C1 segment of cervical spinal cord (tissue), 14 donors: ENCODE measurements at places on chromosomes 2 and 18.

- no peak for DNase-seq
These were observed 631.8 kb upstream of the ID2 start for GRCh38 chr2:8049851-8050571.

GRCh38 chr18:39485696-39486095 is 1920.1 kb upstream of the CELF4 start:
- DNase-seq: no peak

- DNase-seq: no peak
These were observed 52.4 kb downstream of the PMS1 start for GRCh38 chr2:189836644-189837043.

DNA sequence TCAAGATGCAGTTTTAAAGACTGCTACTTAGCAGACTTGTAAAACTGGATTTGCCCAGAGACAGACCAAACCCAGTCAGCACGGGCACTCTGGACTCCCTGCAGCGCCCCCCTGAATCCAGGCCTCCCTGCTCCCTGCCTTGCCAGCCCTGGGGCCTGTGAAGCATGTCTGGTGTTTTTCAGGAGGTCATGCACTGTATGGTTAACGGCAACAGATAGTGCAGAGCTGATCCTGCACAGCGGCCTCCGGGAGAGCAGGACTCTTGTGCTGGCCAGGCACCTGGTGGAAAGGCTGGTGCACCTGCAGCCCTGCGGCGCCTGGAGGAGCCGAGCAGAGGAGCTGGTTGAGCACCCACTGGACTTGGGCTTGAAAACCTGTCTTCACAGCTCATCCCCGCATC is 30.4 kb downstream of the HDAC4 start:
- DNase-seq: no peak

DNA sequence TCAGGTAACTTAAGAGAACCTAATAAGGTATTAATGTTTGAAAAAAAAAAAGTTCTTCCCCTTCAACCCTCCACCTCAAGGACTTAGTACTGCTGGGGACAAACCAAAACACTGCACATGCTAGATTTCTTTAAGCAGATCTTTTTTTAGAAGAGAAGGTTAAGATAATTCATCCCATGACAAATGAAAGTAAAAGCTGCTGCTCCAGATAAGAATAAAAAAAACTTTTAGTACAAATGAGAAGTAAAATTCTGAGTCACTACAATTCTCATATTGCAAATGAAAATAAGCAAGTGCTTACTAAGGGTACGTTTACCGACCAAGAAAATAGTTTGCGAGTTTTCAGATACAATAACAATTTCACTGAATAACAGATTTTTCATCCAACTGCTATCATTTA is 8.9 kb downstream of the STAM2 start:
- DNase-seq: no peak

- no peak for DNase-seq
These were observed 169.2 kb upstream of the LRRTM1 start for GRCh38 chr2:80473796-80474195.

DNA sequence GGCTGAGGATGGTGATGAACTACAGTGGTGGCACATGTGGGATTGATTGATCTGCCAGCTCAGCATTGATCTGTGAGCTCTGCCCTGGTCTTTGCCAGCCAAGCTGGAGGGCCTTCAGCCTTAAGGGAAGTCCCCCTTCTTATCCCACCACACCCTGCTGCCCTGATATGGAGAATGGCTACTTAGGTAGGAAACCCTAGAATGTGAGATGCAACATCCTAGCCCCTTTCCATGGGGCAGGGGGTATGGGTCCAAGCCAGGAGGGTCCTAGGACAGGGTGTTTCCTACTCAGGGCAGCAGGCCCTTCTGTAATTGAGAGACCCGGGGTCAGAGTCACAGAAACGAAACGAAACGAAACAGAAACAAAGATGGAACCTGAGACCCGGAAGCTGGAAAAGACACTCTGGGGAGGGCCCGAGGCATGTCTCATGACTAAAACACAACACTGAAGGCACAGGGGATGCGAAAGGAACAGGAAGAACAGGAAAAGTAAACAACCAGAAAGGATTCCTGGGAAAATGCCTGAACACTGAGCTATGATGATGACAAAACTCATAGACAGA is 16.9 kb upstream of the SULT1C2 start:
- DNase-seq: no peak

DNA sequence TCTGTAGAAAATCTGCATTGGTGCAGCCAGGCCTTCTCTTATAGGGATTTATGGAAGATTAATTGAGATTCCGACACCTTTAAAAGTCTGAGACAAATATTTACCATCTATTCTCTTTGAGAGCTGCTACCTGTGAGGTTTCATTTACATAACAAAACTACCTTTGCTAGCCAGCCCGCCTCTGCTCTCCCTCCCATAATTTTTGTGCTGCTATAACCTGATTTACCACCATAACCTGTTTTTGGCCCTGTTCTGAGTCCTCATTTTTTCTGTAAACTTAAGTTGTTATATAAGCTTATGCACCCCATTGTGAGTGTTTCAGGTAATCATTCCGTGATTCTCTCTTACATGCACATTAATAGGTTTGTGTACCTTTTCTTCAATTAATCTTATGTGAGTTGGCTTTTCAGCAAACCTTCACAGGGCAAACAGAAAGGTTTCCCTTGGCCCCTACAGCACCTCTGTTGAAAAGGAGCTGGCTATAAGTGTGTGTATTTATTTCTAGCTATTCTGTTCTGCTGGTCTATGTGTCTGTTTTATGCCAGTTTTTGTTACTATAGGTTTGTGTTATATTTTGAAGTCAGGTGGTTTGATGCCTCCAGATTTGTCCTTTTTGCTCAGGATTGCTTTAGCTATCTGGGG is 114.9 kb upstream of the XIRP2 start:
- DNase-seq: no peak

GRCh38 chr18:4412286-4412685 is 42.8 kb downstream of the DLGAP1 start:
- DNase-seq: no peak

GRCh38 chr18:32577561-32577960 is 106.9 kb upstream of the GAREM1 start:
- no peak for DNase-seq

- DNase-seq: no peak
These were observed 209.8 kb downstream of the PHLPP1 start for GRCh38 chr18:62925031-62925688.

GRCh38 chr2:2013476-2013875 is 269.2 kb upstream of the PXDN start:
- DNase-seq: no peak

DNA sequence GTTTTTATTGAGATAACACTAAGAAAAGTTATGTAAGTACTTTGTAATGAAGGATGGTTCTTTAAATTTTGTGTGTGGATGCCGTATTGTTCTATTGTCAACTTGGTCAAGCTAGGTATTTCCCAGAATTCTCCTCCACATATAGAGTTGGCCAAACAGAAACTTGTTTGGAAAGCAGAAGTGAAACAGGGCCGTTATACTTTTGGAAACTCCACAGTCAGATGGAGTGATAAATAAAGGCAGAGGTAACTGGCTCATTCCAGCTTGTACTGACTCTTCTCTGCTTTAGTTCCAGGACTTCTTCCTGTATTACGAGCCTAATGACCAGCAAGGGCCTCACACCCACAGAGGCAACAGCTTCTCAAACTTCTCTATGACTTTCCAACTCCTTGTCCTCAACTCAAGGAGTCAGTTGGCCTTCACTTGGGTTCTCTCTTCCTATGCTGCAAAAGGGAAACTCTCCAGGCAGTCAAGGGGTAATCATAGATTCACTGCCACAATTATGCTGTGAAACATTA is 16.4 kb upstream of the STARD7 start:
- no peak for DNase-seq

DNA sequence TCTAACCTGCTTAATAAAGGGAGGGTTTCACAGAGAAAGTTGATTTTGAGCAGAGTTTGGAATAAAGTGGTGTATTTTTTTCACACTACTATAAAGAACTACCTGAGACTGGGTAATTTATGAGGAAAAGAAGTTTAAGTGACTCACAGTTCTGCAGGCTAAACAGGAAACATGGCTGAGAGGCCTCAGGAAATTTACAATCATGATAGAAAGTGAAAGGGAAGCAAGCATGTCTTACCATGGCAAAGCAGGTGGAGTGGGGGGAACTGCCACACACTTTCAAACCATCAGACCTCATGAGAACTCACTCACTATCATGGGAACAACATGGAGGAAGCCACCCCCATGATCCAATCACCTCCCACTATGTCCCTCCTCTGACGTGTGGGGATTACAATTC is 546.7 kb downstream of the EPHA4 start:
- DNase-seq: no peak

DNA sequence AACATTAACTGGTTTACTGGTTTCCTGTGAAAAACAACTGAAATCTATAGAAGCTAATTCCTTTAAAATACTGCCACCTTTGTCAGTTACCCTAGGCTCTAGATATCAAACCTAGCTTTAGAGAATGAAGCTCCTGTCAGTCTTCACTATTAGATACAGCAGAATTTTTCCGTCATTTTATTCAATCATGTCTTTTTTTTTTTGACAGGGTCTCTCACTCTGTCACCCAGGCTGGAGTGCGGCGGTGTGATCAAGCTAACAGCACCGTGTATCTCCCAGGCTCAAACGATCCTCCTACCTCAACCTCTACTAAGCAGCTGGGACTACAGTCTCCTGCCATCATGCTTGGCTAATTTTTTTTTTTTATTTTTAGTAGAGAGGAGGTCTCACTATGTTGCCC is 415.2 kb upstream of the LRRTM4 start:
- DNase-seq: no peak

DNA sequence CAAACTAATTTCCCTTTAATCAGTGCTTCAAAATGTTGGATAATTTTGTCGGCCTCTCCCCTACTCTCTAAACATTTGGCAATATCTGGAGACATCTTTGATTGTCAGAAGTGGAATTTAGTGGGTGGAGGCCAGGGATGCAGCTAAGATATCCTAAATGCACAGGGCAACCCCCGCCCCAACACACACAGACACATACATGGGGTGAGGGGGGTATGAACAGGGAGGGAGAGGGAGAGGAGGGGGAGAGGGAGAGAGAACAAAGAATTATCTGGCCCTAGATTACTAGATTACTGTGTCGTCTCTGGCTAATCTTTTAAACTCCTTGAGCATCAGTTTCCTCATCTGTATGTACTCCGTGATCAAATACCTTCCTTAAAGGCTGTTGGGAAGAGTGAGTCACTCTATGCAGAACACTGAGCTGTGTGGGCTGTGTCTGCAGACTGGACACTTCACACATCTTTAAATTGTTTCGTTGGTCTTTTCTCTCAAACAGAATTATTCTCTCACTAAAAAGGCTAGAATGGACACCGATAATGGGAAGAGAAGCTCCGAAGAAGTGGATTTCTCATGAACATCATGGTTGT is 2.9 kb downstream of the RNF149 start:
- no peak for DNase-seq

- DNase-seq: no peak
These were observed 71.9 kb downstream of the DYNAP start for GRCh38 chr18:54662986-54663385.

DNA sequence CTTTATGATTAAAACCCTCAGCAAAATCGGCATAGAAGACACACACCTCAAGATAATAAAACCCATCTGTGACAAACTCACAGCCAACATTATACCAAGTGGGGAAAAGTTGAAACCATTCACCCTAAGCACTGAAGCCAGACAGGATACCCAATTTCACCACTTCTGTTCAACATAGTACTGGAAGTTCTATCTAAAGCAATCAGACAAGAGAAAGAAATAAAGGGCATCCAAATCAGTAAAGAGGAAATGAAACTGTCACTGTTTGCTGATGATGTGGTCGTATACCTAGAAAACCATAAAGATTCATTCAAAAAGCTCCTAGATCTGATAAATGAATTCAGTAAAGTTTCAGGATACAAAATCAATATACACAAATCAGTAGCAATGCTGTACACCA is 16.4 kb upstream of the RPRD1A start:
- no peak for DNase-seq

- DNase-seq: no peak
These were observed 37.5 kb upstream of the FIGN start for GRCh38 chr2:163773276-163773675.

DNA sequence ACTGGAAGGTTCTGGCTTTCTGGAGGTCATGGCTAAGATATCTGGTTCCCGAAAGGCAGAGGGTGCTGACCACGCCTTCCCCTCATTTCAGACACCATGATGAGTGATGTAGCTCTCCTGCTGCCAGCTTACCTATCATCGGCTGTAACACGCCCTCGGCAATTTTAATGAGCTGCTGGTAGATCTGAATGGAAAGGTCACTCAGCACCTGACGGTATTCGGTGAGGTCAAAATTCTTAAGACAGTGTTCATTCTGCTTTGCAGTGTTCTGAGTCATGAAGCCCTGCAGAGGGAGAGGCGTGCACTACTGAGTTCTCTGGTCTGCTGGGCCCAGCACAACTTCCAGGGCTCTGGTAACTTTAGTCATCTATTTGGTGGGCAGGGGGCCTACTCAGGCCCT is 25.7 kb upstream of the ACAA2 start:
- DNase-seq: no peak

DNA sequence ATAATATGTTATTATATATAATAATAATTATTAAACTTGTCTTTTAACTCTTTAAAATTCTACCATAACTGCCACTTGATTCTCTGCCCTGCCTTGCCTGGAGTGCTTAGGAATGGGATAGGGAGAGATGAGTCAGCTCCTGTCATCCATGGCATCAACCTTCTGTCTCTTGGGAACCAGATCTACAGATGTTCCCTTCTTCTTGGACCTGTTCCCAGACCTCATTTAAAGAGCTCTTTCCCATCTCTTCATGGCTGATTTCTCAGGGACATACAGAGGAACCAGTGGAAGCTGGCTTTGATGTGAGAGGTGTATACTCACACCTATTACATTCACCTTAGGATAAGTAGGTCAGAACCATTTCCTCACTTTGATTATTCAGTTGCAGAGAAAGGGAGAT is 155.3 kb upstream of the MYO3B start:
- DNase-seq: no peak

DNA sequence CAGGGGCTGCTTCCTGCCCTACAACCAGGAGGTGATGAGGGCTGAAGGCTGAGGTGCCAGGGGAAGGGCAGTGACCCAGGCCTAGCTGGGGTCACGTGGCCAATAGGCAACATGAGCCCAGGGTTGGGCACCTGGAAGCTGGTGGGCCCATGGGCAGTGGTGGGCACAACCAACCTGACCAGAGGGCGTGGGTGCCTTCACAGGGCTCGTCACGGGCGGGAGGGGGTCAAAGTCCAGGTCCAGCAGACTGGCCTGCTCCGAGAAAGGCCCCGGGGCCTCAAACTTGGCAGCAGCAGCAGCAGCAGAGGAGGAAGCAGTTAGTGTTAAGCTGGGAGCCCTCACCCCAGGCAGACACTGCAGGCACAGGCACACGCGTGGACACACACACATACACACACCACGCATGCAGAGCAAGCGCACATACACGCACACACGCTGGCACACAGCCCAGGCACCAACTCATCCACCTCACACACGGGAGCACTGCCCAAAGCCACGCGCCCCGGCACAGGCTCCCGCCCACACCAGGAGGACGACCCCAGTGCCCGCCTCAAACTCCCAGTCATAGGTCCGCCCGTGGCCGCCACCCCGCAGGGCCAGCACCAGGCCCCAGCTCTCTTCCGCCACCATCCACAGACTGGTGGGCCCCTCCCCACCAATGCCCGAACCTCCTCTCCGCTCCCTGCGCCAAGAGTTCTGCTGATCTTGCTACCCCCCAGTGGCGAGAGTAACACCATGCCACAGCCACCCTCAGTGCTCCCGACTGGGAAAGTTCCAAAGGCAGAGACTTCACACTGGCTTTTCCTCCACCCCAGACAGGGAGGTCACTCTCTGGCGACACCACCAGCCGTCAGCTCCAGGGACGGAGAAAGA is 53.0 kb downstream of the BIN1 start:
- no peak for DNase-seq
